ENCODE measurements at places on chromosomes 2 and 18.
A peak's percentile ranks its signal among the peaks of the same experiment; 100 is the strongest.

DNA sequence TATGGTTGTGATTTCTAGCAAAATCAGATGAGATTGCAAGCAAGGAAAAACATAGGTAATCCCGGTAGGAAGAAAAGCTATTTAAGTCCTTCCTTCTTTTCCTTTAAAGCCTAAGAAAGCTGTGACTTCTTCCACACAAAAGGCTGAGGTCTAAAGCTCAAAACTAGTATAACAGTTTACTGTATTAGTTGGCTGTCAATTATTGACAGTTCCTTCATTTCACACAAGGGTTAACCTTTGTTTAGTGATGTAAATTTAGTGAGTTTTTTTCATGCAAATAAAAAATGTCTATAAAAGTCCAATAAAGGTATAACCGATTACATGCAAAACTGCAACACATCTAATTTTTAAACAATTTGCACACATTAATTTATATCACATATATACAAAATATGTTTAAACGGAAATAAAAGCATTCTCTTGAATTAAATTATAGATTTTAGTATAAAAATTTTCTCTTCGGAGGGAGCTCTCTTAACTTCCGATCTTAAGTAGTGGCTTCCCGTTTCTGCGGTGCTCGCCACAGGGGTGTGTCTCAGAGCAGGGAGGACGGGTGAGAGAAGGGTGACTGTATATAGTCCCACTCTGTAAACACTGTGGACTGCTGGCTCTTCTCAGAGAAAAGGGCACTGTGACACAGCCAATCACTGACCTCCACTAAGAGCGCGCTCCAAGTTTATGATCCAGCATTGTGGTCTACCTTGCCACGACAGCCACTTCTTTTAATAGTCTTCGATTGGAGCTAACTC lies 33.4 kb downstream of the TTR start:
- DNase-seq: no peak

DNA sequence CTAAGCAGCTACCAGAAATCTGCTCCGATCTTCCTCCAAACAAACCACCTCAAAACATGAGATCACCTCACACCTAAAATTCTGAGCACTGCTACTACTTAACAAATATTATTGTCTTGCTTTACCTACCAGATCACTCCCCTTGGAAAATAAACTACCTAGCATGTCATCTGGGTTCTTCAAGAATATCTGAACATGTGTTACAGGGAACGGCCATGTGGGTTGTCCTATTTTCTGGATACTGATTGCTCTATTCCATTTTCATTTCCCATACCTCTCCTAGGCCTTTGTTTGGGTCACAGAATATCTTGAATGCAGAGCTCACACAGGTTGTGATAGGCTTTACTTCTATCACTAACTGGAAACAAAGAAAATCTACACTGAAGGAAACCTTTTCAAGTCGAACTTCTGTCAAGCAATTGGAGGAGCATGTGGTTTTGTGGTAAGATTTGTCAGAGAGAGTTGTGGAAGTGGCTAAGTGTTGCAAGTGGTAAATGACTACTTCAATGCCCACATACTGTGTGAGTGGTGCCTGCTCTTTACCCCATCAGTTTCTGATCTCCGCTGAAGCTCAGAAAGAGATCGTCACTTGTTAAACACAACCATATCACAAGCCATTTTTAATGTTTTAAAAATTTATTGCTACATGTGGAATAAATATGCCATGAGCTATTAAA lies 739.1 kb upstream of the ZEB2 start:
- no peak for DNase-seq

DNA sequence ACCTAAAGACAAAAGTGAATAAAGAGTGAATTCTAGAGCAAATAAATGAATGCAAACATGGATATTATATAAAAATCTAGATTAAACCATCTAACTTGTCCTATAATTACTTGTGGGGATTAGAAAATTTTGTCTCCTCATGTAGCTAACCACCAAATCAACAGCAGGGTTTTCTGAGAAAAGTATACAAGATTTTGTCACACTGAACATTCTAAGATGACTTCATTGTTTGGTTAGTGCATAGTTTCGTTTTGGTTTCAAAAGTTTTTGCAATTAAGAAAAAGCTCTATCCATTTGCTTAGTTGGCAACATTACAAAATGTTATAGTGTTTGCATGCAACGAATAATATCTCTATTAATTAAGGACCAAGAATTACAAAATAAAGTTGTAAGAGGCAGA lies 125.0 kb downstream of the LRP2 start:
- no peak for DNase-seq

- DNase-seq: no peak
Observed at GRCh38 chr18:34909637-34910364, 131.4 kb upstream of the MAPRE2 start.

- DNase-seq: no peak
Observed at GRCh38 chr2:178844701-178845100, 37.5 kb upstream of the TTN start.

GRCh38 chr2:46211461-46211860 lies 85.7 kb upstream of the EPAS1 start:
- DNase-seq: no peak

GRCh38 chr2:44120428-44120827 lies 48.2 kb upstream of the PPM1B start:
- DNase-seq: no peak

- no peak for DNase-seq
Observed at GRCh38 chr2:112481528-112482233, at the start of gene TTL. Gene TTL, plus strand, starts transcription at chr2:112482156. Its CDS starts 189 bp downstream, at chr2:112482345.

- DNase-seq: no peak
Observed at GRCh38 chr2:200081236-200081635, 125.9 kb downstream of the MAIP1 start.

DNA sequence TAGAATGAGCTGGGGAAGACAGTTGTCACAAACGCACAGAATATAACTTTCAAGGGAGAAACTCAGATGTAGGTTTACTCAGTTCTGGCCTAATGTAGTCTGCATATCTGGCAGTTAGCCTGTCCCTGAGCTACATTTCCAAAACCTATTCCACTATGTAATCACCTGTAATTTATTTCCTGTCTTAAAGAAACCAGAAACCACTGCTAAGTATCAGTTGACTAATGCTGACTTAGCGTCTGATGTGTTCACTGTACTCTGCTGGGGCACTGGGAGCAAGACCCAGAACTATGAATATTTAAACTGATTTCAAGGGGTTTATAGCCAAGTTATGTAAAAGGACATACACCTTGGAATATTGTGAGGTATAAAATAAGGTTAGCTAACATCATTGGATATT lies 1995.2 kb upstream of the PIK3C3 start:
- no peak for DNase-seq

DNA sequence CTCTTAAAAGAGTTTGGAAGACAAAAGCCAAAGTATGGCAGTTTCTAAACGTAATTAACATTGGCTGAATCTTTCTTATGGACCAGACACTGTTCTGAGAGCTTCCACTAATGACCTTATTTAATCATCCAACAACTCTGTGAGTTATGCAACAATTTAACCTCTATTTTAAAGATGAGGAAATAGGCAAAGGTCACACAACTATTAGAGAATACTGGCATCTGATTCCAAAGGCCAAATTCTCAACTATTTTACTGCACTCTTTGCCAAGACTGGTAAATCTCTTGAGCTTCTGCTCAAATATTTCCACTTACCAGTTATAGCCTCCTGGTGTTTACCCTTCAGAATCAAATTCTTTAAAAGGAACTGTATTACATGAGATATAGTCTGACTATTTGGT lies 42.1 kb upstream of the ERMN start:
- no peak for DNase-seq

GRCh38 chr2:144443837-144444817 lies 75.8 kb downstream of the ZEB2 start:
- DNase-seq: no peak

- no peak for DNase-seq
Observed at GRCh38 chr2:65062843-65063825, 6.9 kb downstream of the CEP68 start.

- no peak for DNase-seq
Observed at GRCh38 chr2:180677200-180677599, 303.2 kb upstream of the UBE2E3 start.

GRCh38 chr2:69030800-69031428 lies 17.9 kb downstream of the ANTXR1 start:
- no peak for DNase-seq

DNA sequence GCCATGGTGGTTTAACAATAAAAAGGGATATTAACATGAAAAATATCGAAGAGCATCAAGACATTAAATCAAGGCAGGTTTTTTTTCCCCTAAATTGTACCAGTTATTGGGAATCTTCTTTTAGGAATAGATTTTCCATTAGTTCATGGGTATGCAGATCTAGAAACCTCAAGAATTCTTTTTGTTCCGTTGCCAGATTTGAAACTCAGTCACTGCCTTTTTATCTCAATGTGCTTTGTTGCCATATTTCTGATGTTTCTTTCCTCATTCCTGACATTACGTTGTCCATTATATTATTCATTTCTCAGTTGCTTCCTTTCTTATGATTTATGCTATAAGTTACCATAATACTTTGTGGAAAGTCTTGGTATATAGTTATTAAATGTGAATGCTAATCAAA lies 162.2 kb downstream of the CD226 start:
- DNase-seq: no peak

DNA sequence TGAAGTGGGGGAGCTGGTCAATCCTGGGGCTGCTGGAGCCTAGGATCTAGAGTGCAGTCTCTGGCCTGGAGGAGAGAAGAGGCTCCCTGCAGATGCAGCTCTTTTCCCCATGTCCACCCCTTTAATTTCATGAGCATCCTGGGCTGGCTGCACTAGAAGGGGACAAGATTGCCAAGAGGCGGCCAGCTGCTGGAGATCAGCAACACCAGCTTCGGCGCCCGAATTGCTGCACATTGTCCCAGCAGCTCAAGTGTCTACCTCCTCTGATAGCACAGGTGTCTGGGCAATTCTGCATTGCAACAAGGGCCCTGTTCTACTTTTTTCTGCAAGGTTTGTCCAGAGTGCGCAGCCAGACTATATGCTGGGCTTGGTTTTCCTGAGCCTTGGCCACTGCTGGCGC lies 125.7 kb downstream of the AGAP1 start:
- DNase-seq: no peak

- DNase-seq: peak; percentile 44
Observed at GRCh38 chr2:240121675-240122074, 14.4 kb downstream of the COPS9 start.

Measured in chondrocyte (in vitro differentiated cells).